Suppressor macrophage treated with lipopolysaccharide for 1 hour (primary cell): ENCODE measurements at places on chromosomes 4 and X.

GRCh38 chr4:5638976-5639375 is 69.4 kb downstream of the EVC2 start:
- DNase-seq: no peak

- DNase-seq: no peak
These were observed 20.2 kb upstream of the RASL11B start for GRCh38 chr4:52841682-52842456.

- no peak for DNase-seq
These were observed 172.4 kb downstream of the SLITRK2 start for GRCh38 chrX:145990051-145990450.

DNA sequence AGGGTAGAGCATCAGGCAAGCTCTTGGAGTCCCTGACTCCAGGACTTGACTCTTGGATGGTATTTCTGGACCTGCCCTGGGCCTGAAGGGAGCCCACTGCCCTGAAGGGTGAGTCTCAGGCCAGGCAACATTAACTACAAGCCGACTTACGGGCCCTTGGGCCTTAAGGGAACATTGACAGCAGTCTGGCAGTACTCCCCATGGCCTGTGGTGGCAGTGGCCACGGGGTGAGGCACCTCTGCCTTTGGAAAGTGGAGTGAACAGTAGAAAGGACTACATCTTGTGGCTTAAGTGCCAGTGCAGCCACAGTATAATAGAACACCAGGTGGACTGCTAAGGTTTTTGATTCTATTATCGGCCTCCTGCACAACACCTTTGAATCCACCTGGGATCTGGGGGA is 36.3 kb downstream of the SH3BGRL start:
- DNase-seq: no peak

DNA sequence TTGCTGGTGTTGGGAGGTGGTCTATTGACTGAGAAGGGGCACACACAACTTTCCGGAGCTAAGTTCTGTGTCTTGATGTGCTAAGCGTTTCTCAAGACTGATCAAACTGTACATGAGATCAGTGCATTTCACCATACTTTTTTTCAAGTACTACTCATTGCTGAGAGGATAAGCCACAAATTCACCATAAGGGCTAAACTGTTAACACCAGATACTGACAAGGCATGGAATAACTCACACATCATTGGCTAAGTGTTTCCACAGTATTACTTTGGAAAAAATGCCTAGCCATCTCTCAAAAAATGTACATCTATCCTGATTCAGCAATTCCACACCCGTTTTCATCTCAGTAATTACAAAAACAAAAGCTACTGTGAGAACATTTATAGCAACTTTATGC is 13.0 kb downstream of the RBMX start:
- DNase-seq: no peak
